PC-9 (cell line): ENCODE measurements at places on chromosomes 5 and 9. TPM values are rescaled to one million over a fixed set of nuclear protein-coding genes. Genes with fewer than 3 reads are reported as not detected.

ARSI gene
- total RNA-seq = 2.6 and 3.2 TPM in 2 replicates

ARID3C gene
- total RNA-seq = not detected in 2 replicates

RNF208 gene
- 31.3 and 38.0 TPM in 2 replicates for total RNA-seq

BNC2 gene
- 2.7 and 2.9 TPM in 2 replicates for total RNA-seq

ZFAND5 gene
- 217 and 227 TPM in 2 replicates for total RNA-seq

GRCh38 chr5:73729329-73729728 is 103.3 kb downstream of the ARHGEF28 start:
- no peaks in the 10 kb centered on the region for H3K36me3 ChIP-seq
- no peaks in the 10 kb centered on the region for H3K4me1 ChIP-seq
- DNase-seq = no peak
- H3K4me3 ChIP-seq = no peak overlapping the region
- H3K27ac ChIP-seq = no peak overlapping the region

- no peaks in the 10 kb centered on the region for H3K27me3 ChIP-seq
- H3K4me3 ChIP-seq = no peak overlapping the region
- no peaks in the 10 kb centered on the region for H3K4me1 ChIP-seq
- H3K36me3 ChIP-seq = no peaks in the 10 kb centered on the region
- no peak overlapping the region for H3K27ac ChIP-seq
Observed at GRCh38 chr5:159601216-159601615, 270.9 kb upstream of the IL12B start.

GRCh38 chr5:56110646-56111403 is 116.1 kb upstream of the IL6ST start:
- no peak overlapping the region for H3K27ac ChIP-seq
- no peak for DNase-seq
- H3K36me3 ChIP-seq = no peaks in the 10 kb centered on the region
- no peaks in the 10 kb centered on the region for H3K27me3 ChIP-seq
- H3K4me3 ChIP-seq = no peak overlapping the region

DNA sequence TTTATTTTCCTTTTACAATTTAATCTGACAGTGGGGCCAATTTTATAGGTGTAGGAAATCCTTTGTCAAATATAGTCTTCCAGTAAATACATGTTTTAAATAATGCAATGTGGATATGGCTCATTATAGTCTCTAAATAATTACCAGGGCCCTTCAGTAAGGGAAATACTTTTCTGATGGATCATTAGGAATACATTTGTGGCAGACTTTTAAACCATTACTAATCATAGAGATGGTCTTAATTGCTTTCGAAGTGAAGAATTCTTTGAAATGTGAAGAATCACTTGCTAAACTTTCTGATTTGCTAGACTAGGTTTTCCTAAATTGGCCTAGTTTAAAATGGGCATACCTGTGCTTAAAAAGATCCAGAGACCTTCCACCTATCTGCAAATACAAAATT is 105.6 kb upstream of the ELL2 start:
- H3K4me3 ChIP-seq = peak overlapping the region; percentile 22; the same call in 1 of the 2 replicates
- peaks cover 44% of the 10 kb centered on the region for H3K4me1 ChIP-seq
- no peak for DNase-seq
- H3K27ac ChIP-seq = peak overlapping the region; percentile 63

DNA sequence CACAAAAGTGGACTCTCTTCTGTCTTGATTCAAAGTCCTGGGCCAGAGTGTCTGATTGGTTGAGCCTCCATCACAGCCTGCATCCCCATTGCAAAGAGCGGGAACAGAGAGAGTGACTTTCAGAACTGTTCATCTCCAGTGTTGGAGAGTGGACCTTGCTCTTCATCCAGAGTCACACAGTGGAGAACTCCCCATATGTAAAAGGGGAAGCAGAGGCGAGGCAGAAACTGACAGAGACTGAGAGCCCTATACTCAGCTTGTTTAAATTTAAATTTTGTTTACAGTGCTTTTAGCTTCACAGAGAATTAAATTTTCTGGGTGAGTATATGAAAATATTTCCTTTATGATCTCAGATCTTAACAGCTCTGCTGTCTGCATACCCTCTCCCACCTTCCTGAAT is 70.0 kb upstream of the SSBP2 start:
- no peak for DNase-seq
- H3K27ac ChIP-seq = peak overlapping the region; percentile 72
- H3K36me3 ChIP-seq = no peaks in the 10 kb centered on the region

DNA sequence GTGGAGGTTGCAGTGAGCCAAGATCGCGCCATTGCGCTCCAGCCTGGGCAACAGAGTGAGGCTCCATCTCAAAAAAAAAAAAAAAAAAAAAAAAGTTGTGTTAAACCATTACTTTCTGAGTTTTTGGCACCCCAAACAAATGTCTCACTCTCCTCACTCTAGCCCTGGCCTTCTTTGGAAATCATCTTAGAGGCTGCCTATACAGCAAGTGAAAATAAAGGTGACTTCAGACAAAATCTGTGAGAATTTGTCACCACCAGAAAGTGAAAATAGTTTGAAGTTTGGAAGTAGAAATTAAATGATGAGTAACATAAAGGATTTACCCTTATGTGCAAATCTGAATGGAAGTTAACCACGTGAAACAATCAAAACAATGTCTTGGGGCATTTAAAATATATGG is 7.2 kb upstream of the ZNF131 start:
- H3K27ac ChIP-seq = no peak overlapping the region
- H3K27me3 ChIP-seq = no peaks in the 10 kb centered on the region
- H3K4me3 ChIP-seq = no peak overlapping the region
- no peak for DNase-seq

- no peaks in the 10 kb centered on the region for H3K4me1 ChIP-seq
- no peak for DNase-seq
- no peaks in the 10 kb centered on the region for H3K27me3 ChIP-seq
- H3K36me3 ChIP-seq = no peaks in the 10 kb centered on the region
Observed at GRCh38 chr5:27969157-27969556, 930.8 kb upstream of the CDH9 start.

GRCh38 chr9:107613321-107613720 is 123.8 kb upstream of the KLF4 start:
- no peak for DNase-seq
- H3K27me3 ChIP-seq = no peaks in the 10 kb centered on the region
- H3K36me3 ChIP-seq = no peaks in the 10 kb centered on the region
- H3K4me1 ChIP-seq = no peaks in the 10 kb centered on the region
- H3K27ac ChIP-seq = no peak overlapping the region
- H3K4me3 ChIP-seq = no peak overlapping the region

DNA sequence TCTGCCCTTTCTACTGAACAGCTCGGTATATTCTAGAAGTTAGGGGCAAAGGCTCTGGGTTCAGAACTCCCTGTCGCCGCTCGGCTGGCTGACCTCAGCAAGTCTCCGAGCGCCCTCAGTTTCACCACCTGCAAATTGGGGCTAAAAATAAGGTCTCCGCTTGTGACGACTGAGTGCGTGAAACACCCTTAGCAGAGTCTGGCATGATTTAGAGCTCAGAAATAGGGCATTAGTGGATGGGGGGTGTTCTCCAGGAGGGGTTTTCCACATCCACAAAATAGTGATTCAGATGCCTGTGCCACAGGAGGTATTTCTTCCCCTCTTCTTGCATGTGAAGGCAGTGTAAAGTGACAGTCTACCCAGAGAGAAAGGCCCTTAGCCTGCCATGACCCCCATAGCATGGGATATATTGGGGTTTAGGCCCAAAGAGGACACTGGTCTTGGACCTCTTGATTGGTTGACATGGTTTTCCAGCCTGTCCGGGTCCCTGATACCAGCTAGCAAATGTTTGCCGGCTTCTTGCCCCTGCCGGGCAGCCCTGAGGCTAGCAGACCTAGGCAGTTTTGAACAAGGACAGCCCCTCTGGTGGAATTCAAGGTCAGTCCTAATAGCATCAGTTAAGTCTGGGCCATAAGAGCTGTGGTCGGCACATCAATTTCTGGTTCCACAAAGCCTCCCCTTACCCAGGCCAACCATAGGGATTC is 1.4 kb downstream of the ERGIC1 start:
- H3K4me3 ChIP-seq = peak overlapping the region; percentile 85
- no peaks in the 10 kb centered on the region for H3K36me3 ChIP-seq
- no peak for DNase-seq
- H3K4me1 ChIP-seq = peaks cover 16% of the 10 kb centered on the region
- H3K27ac ChIP-seq = no peak overlapping the region

GRCh38 chr9:131402073-131402472 is 8.2 kb downstream of the PRRC2B start:
- no peak overlapping the region for H3K4me3 ChIP-seq
- H3K27ac ChIP-seq = no peak overlapping the region
- H3K4me1 ChIP-seq = peaks cover 21% of the 10 kb centered on the region
- DNase-seq = no peak

DNA sequence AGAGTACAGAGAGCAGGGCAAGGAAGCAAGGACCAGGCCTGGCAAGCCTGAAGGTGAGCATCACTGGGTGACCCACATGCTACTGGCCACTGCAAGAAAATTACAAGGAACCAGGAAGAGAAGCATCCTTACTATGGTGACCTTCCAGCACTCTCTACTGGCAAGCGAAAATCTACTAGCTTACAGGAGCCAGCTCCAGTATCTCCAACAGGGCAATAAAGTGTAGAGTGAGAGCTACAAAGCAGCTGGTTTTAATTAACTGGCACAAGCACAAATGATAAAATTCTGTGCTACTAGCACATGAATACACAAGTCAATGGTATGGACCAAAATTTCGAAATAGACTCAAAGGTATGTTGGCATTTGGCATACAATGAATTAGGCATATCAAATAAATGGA is 113.3 kb upstream of the CAST start:
- no peak for DNase-seq
- H3K27me3 ChIP-seq = no peaks in the 10 kb centered on the region
- no peaks in the 10 kb centered on the region for H3K36me3 ChIP-seq

GRCh38 chr5:178544166-178544834 is 45.9 kb downstream of the COL23A1 start:
- no peak overlapping the region for H3K4me3 ChIP-seq
- H3K27me3 ChIP-seq = peaks cover 90% of the 10 kb centered on the region
- H3K36me3 ChIP-seq = no peaks in the 10 kb centered on the region
- H3K4me1 ChIP-seq = no peaks in the 10 kb centered on the region

DNA sequence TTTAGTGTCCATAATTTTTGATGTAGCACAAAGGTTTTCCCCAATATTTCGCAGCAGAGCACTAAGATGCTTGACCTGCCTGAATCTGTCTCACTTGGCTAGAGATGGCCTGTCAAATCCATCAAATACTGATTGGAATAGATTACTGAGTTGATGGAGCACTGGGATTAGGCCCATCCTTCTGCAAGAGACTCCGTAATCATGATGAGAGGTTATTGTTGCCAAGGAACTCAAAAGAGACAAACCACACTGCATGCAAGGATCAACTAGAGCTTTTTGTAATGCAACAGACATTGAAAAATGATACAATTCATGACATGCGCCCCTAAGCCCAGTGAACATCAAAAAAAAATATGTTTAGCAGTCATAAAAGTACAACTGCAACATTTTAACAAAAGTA is 585.3 kb upstream of the GRAMD2B start:
- H3K36me3 ChIP-seq = no peaks in the 10 kb centered on the region
- H3K27ac ChIP-seq = no peak overlapping the region

- H3K27ac ChIP-seq = no peak overlapping the region
- H3K4me3 ChIP-seq = peak overlapping the region; percentile 68
- no peaks in the 10 kb centered on the region for H3K4me1 ChIP-seq
- peak; percentile 13 for DNase-seq
- H3K27me3 ChIP-seq = peaks cover 26% of the 10 kb centered on the region
- no peaks in the 10 kb centered on the region for H3K36me3 ChIP-seq
Observed at GRCh38 chr5:129904667-129905472, 605 bp downstream of the CHSY3 start.

DNA sequence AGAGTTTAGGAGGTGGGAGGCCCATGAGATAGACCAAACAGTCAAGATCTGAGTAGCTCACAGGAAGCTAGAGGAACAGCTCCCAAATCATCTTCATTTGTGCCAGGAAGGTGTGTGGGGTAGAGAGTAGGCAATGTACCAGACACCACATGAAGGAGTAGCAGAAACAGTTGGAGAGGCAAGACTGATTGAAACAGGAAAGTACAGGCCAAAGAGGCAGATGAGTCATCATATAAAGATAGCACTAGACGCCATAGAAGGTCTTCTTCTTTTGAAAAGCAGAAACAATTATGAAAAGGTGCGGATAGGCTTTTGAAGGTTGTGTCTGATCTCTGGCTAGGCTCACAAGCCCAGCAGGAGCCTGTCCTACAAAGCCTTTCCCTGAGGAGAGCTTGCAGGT is 62.7 kb upstream of the PALM2AKAP2 start:
- H3K27me3 ChIP-seq = no peaks in the 10 kb centered on the region
- H3K27ac ChIP-seq = peak overlapping the region; percentile 87
- no peak for DNase-seq

DNA sequence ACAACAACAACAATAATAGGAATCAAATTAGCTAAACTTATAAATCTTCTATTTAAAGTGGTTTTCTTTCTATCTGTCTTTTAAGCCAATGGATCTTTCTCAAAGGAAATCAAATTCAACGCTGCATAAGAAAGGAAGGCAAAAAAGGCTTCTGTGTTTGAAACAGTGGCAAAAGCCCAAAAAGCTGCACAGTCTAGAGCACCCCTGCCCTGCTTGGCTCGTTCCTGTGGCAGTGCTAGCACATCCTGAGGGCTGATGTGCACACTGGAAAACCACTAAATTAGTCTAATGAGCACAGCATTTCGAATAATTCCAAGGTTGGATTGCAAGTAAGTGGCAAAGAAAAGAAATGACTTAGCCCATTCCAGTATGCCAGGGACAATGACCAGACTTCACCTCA is 80.7 kb downstream of the AP3B1 start:
- no peak for DNase-seq
- H3K36me3 ChIP-seq = 0 out of 2 replicates have a peak, but pooled peaks cover 8% of the 10 kb centered on the region
- no peak overlapping the region for H3K27ac ChIP-seq

GRCh38 chr9:85729882-85730281 is 11.9 kb downstream of the AGTPBP1 start:
- no peaks in the 10 kb centered on the region for H3K27me3 ChIP-seq
- DNase-seq = no peak
- H3K27ac ChIP-seq = no peak overlapping the region
- no peaks in the 10 kb centered on the region for H3K4me1 ChIP-seq
